ENCODE measurements at places on chromosomes 11 and 22.

- no peak for DNase-seq
Observed at GRCh38 chr11:60699284-60699691, at the start of gene MS4A8. MS4A8 (plus strand) TSS chr11:60699612; CDS start chr11:60700861, 1,249 bp downstream.

DNA sequence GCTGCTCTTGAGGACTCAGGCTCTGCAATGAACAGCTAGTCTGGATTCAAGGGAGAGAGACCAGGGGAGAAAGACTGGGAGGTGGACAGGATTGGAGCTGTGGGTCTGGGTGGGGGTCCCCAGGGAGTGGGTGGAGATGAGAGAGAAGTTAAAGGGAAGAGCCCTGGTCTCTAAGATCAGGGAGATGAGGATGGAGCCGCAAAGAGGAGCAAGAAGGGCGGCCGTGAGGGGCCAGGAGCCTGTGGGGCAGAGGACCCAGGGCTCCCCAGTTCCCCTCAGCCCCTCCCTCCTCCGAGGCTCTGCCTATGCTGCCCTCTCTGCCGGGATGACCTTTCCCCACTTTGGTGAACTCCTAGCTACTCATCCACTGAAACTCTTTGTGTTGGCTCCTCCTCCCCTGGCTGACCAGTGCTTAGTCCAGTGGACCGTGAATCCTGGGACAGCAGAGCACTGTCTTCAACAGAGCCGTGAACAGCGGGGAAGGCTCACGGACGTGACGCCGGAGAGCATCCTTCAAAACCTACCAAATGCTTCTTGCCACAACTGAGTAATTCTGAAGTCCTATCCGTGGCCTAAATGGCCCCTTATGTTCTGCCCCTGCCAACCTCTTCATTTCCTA lies 16.4 kb upstream of the RFPL3 start:
- DNase-seq = no peak

GRCh38 chr11:109304159-109304558 lies 117.8 kb upstream of the C11orf87 start:
- DNase-seq = no peak

DNA sequence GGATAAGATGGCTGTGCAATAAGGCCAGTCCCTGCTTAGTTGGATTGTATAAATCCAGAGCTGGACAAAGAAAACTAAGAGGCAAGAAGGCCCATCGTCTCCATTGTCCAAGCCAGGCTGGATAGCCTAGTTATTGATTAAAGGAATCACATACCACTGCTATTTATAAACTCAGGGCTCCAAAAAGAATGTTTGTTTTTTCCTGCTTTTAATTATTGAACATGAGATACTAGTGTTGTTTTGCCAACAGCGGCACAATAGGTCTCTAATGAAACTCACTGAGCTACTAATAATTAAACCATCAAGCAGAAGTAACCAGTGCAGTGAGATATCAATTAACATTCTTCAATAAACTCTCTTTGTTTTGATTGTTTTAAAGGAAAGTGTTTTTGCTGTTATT lies 259.7 kb downstream of the INSC start:
- DNase-seq = no peak

- DNase-seq = no peak
Observed at GRCh38 chr11:68704887-68705286, 20.5 kb downstream of the GAL start.
